ENCODE measurements at places on chromosomes 7 and 10. TPM values are rescaled to one million over a fixed set of nuclear protein-coding genes. Genes with fewer than 3 reads are reported as not detected.

Gene ASL
- total RNA-seq, result 11.3 TPM

Gene SPDYE6
- total RNA-seq, result not detected

Gene FOXL3
- total RNA-seq, result not detected

Gene FRMD4A
- 42.4 TPM for total RNA-seq

Gene INMT
- 4.3 TPM for total RNA-seq

Gene SLIT1
- total RNA-seq, result 0.40 TPM

Gene RBP3
- total RNA-seq, result not detected

Gene SEMA4G
- 22.2 TPM for total RNA-seq

Gene SAMD9L
- 2.1 TPM for total RNA-seq

Data from mesothelial cell of epicardium (in vitro differentiated cells).